Endodermal cell (in vitro differentiated cells): ENCODE measurements at places on chromosomes 7 and 10. TPM values are rescaled to one million over a fixed set of nuclear protein-coding genes. Genes with fewer than 3 reads are reported as not detected.

GRCh38 chr10:106401967-106402366 lies 762.5 kb downstream of the SORCS1 start:
- H3K4me3 ChIP-seq: no peak overlapping the region
- no peak for DNase-seq
- no peak overlapping the region for H3K27ac ChIP-seq
- H3K27me3 ChIP-seq: no peaks in the 10 kb centered on the region
- H3K36me3 ChIP-seq: no peaks in the 10 kb centered on the region

GRCh38 chr10:102133373-102134195 lies 744 bp downstream of the PPRC1 start:
- H3K27me3 ChIP-seq: no peaks in the 10 kb centered on the region
- H3K36me3 ChIP-seq: peaks cover 13% of the 10 kb centered on the region
- DNase-seq: peak; percentile 78
- H3K27ac ChIP-seq: peak overlapping the region; percentile 82
- H3K4me1 ChIP-seq: peaks cover 17% of the 10 kb centered on the region

The DOCK4 gene
- total RNA-seq: 12.7 and 15.3 TPM in 2 replicates

DNA sequence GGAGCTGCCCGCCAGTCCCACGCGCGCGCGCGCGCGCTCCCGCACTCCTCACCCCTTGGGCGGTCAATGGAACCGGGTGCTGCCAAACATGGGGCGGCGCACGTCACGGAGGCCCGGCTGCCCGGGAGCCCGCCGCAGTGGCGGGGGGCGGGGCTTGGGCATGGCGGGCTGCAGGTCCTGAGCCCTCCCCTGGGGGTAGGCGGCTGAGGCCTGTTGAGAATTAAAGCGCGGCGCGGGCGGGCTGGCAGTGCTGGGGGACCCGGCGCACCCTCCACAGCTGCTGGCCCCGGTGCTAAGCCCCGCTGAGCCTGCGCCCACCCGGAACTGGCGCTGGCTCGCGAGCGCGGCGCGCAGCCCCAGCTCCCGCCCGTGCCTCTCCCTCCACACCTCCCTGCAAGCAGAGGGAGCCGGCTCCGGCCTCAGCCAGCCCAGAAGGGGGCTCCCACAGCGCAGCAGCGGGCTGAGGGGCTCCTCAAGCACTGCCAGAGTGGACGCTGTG lies 634.2 kb downstream of the ANKRD7 start:
- H3K27me3 ChIP-seq: no peaks in the 10 kb centered on the region
- no peak for DNase-seq
- H3K4me3 ChIP-seq: no peak overlapping the region
- no peak overlapping the region for H3K27ac ChIP-seq

The SPDYE6 gene
- not detected in 3 replicates for total RNA-seq

The C10orf95 gene
- 0.35 and 0.56 TPM in 2 replicates for total RNA-seq

DNA sequence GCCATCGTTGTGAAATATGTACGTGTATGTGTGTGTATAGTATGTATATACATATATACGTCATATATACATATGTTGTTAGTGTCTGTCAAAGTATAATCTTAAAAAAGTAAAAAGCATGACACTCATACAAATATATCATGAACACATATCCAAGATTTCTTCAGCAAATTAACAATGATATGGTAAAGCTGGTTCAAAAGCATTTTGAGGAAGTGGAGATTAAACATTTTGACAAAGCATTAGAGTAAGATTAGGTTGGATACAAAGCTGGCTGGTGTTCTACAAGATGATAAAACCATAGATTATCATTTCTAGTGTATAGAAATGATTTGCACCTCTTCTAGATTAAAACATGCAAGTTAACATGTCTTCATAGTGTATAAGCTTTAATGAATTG lies 771 bp upstream of the NUDCD3 start:
- DNase-seq: no peak
- peak overlapping the region; percentile 97 for H3K27ac ChIP-seq
- H3K36me3 ChIP-seq: no peaks in the 10 kb centered on the region

The TRIL gene
- total RNA-seq: 3.3 TPM in 2 replicates

- peak; percentile 89 for DNase-seq
- no peak overlapping the region for H3K4me3 ChIP-seq
- H3K36me3 ChIP-seq: no peaks in the 10 kb centered on the region
- H3K27me3 ChIP-seq: no peaks in the 10 kb centered on the region
Observed at GRCh38 chr7:158394936-158395335, 192.7 kb downstream of the PTPRN2 start.

The SLC39A12 gene
- not detected in 2 replicates for total RNA-seq
